SK-N-DZ (cell line): ENCODE measurements at places on chromosomes 12 and 14.

- DNase-seq: no peak
These were observed 98.3 kb downstream of the PLEKHA5 start for GRCh38 chr12:19227880-19228210.

DNA sequence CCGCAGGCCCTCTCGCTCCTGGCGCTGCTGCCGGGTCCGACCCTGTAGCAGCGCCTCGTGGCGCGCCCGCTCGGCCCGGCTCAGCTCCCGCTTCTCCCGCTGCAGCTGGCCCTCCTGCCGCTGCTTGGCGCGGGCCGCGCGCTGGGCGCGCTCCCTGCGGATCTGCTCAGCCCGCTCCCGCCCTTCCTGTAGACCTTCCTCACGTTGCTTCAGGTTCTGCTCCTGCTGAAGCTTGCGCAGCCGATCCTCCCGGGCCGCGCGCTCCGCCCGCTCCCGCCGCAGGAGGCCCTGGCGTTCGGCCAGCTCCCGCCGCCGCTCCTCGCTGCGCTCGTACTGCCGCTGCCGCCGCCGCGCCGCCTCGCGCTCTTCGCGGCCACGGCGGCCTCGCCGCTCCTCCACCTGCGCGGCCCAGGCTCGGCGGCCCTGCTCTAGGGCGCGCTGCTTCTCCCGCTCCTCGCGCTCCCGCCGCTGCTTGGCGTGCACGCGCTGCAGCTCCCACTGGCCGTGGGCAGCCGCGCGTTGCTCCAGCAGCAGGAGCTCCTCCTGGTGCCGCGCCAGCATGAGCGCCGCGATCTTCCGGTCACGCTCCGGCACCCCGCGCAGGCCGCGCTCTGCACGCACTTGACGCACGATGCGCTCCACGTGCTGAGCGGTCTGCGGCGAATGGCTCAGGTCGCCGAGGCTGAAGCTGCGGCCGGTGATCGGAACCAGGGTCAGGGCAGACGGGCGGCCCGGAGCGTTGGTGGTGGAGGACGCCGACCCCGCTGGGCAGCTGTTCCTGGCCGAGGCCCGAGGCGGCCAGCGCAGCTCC, 2.4 kb downstream of the CCDC177 start:
- no peak for DNase-seq

DNA sequence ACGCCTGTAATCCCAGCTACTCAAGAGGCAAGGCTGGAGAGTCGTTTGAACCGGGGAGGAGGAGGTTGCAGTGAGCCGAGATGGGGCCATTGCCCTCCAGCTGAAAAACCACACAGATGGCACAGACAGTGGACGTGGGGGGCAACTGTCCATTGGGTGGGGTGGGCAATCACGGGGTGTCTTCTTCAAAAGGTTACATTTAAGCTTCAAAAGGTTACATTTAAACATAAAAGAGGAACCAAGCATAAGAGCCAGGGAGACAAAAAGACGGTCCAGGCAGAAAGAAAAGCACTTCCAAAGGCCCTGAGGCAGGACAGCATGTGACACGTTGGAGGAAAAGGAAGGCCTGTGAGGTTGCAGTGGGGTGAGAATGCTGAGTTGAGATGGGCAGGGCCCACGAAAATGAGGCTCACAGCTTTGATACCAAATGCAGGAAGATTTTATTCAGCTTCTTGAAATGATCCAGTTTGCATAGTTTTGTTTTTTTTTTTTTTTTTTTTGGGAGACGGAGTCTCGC, 10.7 kb downstream of the SCARB1 start:
- DNase-seq: no peak

- no peak for DNase-seq
These were observed 18.7 kb upstream of the CCDC91 start for GRCh38 chr12:28171356-28172060.
